ENCODE measurements at places on chromosomes 13 and 19.

- DNase-seq = no peak
These were observed 483.2 kb downstream of the DIAPH3 start for GRCh38 chr13:59680429-59681024.

DNA sequence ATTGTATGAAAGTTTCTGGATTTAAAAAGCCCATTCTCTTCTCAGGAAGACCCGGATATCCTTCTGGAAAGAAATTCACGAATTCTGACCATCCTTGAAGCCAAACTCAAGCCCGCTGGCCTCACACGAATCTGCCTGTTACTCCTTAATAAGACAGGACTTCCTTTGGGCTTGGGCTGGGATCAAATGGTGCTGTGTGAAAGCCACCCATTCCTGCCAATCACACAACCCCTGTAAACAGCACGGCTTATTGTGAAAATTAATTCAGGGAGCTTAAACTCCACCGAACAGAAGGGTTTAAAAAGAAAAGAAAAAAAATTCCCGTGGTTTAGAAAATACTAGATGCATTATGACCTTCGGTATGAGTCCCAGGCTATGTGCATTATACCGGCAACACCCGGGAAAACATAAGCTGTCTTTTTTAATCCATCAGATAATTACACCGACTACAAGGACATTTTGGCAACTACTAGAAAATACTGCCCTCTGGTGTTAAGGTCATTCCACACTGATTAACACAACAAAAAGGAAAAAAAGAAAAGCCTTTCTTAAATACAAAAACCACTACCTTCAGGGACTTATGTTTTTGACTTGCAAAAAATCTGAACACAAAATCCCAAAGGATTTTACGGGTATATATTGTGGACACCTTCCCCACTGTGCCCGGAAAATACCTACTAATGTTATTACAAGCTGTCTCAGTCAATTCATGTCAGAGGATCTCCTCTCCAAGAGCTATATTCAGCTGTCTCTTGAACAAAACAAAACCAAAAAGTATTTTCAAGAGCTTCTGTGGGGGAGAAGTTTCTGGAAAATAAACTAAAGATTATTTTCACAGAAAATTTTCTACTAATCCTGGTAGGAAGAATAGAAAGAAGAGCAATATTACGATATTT lies 76.0 kb upstream of the LSM14A start:
- DNase-seq = peak; percentile 67

GRCh38 chr19:23287620-23288019 lies 37.4 kb upstream of the ZNF724 start:
- no peak for DNase-seq

DNA sequence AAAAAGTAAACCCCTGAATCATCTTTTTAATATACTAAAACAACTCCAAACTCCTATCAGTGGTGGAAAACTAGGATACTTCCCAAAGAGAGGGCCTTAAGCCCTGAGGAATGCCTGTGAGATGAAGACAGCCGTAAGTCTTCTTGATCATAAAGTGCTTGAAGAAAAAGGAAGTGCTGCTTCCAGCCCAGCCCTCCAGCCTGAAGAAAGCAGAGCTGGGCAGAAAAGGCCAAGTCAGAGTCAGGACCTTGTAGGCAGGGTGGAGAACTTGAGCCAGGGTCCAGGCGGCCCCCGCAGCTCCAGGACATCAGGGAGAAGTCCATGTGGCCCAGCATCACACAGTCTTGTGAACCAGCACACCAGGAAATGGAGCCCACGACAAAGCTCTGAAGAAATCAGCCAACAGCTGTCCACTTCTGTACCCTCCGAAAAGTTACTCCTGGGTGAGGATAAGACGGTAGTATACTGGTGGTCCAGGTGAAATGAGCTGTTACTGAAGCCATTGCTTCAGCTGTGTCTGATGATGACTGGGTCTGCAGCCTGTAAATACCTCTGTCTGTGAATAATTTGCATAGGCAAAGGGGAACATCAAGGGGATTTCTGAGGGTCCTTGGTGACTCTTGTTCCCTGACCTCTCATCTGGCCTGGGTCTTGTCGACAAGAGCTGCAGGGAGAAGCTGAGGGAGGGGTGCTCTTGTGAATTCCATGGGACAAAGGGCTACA lies 18.7 kb upstream of the CRYL1 start:
- no peak for DNase-seq

DNA sequence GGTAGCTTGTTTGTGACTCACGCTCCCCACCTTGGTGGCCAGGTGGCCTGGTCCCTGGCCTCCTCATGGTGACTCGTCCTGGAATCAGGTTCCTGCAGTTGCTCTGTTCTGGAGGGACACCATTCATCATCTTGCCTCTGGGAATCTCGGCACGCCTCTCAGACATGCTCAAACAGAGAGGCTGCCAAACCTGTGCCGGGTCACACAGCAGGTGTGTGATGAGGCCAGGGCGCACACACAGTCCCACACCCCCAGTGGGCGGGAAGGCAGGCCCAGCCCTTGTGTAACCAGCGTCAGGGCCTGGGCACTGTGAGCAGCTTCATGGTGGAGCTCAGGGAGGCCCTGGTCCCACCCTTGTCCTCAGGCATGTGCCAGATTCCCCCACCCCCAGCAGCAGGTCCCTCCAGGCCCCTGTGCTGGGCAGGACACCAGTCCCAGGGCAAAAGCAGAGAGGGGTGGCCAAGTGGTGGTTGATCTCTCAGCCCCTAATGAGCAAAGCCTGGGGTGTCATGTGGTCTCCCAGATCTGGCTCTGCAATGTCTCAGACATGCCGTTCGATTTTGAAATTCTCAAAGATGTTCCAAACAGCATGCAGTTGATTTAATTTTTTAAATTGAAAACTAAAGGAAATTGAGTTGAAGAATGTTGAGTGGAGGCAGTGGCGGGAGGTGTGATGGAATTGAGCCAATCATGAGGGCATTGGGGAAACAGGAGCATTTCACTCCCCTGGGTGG lies 12.1 kb downstream of the CEBPA start:
- no peak for DNase-seq

- DNase-seq = peak; percentile 78
These were observed 26.2 kb downstream of the ZNF160 start for GRCh38 chr19:53076984-53077383.

DNA sequence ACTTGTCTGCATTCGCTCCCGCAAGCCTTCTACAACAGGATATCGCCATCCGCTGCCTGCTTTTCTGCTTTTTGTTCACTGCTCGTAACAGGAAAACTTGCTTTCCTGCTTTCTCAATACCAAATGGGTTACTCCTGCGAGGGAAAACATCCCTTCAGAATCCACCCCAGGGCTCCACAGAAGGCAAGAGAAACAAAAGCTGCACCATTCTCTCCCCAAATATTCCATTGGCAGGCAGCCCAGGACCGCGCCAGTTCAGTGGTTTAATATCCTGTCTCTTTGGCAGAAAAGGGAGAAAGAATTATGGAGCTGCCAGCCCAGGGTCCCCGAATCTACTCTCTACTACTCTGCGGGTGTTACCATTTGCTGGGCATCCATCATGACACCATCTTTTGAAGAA lies 84.7 kb upstream of the DOCK9 start:
- DNase-seq = no peak

DNA sequence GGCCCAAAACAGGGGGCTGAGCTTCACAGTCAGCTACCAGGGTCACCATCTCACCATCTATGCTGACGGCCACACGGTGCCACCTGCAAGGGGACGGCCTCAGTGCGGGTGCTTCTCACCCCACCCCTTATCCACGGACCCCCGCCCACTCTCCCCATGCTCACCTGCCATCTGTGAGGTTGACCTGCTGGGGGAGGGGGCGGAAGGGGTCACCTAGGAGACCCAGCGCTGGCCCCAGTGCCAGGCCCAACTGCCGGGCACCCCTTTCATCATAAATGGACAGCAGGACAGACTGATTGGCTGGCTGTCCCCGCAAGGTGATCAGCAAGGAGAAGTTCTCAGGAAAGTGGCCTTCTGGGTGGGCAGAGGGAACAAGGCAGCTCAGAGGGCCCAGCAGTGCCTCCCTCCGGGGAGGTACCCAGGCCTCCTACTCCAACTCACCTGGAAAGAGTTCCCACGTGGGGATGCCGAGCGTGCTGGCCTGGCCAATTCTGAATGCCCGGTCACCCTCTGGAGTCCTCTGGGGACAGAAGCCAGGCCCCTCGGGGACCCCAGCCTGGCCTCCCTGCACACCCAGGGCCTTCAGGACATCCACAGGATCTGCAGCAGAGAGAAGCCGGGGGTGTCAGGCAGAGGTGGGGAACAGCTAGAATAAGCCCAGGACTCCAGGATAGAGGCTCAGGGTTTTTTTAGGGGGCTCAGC lies 4.5 kb downstream of the COL5A3 start:
- DNase-seq = no peak

GRCh38 chr19:4829001-4829712 lies 2.4 kb downstream of the TICAM1 start:
- DNase-seq = peak; percentile 69

DNA sequence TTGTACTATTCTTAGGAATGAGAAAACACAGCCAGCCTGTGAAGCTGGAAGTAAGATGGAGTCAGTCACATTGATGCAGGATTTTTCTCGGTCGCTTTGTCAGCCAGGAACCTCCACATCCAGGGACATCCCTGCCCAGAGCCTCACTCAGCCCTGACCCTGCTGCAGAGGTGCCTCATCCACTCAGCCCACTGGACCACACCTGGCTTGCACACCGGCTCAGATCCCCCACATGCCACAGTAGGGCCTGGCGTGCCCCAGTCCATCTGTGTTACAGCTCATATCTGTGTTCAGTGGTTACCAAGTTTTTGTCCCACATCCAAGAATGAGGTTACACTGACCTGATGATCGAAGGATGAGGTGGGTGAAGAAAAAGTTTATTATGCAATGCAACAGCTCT lies 1315.4 kb downstream of the SLITRK1 start:
- no peak for DNase-seq

All from hepatocyte (in vitro differentiated cells).